ENCODE measurements at places on chromosomes 1 and 21. TPM values are rescaled to one million over a fixed set of nuclear protein-coding genes. Genes with fewer than 3 reads are reported as not detected.

ARL8A gene
- total RNA-seq = 29.8 TPM

PITHD1 gene
- total RNA-seq = 43.8 TPM

CRYBG2 gene
- 13.7 TPM for total RNA-seq

SLC30A7 gene
- 19.1 TPM for total RNA-seq

SEMA6C gene
- 83.6 TPM for total RNA-seq

MYCL gene
- 15.7 TPM for total RNA-seq

HEYL gene
- total RNA-seq = 12.4 TPM

RSPH1 gene
- 0.10 TPM for total RNA-seq

AMY2A gene
- total RNA-seq = not detected

PLPPR4 gene
- 18.3 TPM for total RNA-seq

AVPR1B gene
- not detected for total RNA-seq

DMRTA2 gene
- not detected for total RNA-seq
